ENCODE measurements at places on chromosomes 6 and 20.

- no peak for DNase-seq
Observed at GRCh38 chr20:42435230-42435629, 754.5 kb downstream of the PTPRT start.

GRCh38 chr20:6784767-6785166 is 17.3 kb downstream of the BMP2 start:
- no peak for DNase-seq

- DNase-seq = no peak
Observed at GRCh38 chr20:51046021-51046985, 23.4 kb upstream of the KCNG1 start.

GRCh38 chr6:136784271-136784664 is 8.0 kb downstream of the MAP3K5 start:
- DNase-seq = no peak

- no peak for DNase-seq
Observed at GRCh38 chr6:33896391-33897188, 92.8 kb upstream of the MLN start.

DNA sequence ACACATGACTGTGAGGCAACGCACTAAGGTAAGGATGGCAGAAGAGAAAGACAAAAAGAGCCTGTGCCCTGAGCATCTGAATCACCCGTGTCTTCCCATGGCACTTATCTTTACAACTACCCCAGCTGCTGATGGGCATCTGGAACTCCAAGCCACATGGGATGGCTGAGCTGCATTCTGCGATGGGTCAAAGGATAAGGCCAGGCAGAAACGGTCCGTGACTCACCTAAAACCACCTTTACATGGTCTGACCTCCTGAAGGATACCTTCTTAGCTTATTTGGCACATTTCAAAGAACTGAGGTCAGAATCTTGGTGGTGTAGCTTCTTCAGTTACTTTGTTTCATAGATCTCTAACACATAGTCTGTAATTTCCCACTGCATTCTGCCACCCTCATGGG is 99.7 kb downstream of the DNAH8 start:
- no peak for DNase-seq
